Foreskin keratinocyte (primary cell): ENCODE measurements at places on chromosomes 6 and 20.

DNA sequence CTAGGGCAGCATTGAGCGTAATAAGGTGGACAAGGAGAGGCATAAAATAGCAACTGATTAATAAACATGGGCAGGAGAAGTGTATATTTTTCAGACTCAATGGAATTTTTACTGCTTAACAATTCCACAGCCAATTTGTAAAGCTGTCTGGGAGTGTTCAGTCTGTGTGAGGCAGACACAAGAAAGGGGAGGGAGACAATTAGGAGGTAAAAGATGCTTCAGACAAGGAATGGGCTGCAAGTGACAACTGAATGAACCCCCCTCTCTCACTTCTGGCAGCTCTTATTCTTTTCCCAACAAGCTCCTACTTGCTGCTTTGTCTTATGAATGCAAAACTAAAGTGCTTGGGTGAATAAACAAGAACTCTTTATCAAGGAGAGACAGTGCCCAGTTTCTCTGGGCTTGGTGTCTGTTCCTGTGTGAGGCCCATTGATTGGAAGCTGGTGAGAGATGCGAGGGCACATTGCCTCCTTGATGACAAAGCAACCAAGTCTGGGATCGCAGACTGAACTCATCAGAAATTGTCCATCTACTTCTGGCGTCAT, 575.3 kb downstream of the RNF144B start:
- no peak for DNase-seq

- no peak for DNase-seq
Measured at GRCh38 chr6:93801101-93801847, 381.9 kb upstream of the EPHA7 start.

GRCh38 chr6:107806691-107807090, 17.4 kb downstream of the SCML4 start:
- no peak for DNase-seq

GRCh38 chr6:166541366-166541765, 45.1 kb downstream of the RAMACL start:
- DNase-seq = no peak

- no peak for DNase-seq
Measured at GRCh38 chr6:56540232-56541029, 102.3 kb downstream of the DST start.

GRCh38 chr6:143141442-143141841, 80.8 kb downstream of the AIG1 start:
- no peak for DNase-seq

DNA sequence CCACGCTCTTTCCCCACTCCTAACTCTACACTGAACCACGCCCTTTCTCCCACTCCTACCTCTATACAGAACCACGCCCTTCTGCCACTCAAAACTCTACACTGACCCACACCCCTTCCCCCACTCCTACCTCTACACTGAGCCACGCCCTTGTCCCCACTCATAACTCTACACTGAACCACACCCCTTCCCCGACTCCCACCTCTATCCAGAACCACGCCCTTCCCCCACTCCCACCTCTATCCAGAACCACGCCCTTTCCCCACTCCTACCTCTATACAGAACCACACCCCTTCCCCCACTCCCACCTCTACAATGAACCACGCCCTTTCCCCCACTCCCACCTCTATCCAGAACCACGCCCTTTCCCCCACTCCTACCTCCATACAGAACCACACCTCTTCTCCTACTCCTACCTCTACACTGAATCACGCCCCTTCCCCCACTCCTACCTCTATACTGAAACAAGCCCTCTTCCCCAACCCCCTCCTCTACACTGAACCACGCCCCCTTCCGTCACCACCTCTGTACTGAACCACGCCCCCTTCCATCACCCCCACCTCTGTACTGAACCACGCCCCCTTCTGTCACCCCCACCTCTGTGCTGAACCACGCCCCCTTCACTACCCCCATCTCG, 10.1 kb downstream of the PXMP4 start:
- no peak for DNase-seq

DNA sequence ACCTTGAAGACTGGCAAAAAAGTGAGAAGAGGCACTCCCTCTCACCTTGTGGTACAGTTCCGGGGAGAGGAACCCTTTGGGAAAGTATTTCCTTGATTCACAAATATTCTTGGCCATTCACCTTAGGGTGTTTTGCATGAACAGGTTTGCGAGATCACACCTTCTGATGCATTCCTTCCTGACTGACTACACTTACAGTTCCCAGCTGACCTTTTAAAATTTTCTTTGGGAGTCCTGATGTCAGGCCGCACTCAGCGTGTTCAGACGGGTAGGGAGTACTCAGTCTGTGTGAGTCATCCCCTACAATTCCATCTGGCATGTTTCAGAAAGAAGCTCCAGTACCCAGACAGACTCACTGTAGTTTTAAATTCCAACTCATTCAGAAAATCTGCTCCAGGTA, 1.7 kb downstream of the ADGRF4 start:
- DNase-seq = peak; percentile 99
